ENCODE measurements at places on chromosomes 12 and 14.

GRCh38 chr12:105485921-105486320, 155.4 kb downstream of the C12orf75 start:
- DNase-seq, result no peak

GRCh38 chr12:57095440-57095839, 6.5 kb downstream of the NAB2 start:
- DNase-seq, result no peak

DNA sequence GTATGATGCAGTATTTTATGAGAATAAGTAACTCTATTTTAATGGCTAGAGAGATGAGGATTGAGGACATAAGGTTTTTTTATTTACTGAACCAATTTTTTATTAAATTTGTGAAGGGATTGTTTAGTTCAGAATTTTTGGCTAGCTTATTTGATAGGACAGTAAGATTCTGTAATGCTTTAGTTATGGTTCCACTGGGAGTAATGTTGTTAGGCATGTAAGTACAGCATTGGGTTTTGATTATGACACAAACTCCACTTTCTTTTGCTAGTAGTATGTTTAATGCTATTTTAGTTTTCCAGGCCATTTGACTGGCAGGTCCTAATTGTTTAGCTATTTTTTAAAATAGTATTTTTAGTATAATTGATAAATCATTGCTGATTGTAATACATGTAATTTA, 33.8 kb upstream of the LRRC10 start:
- no peak for DNase-seq

- DNase-seq, result no peak
Measured at GRCh38 chr12:39581592-39581991, 38.0 kb downstream of the ABCD2 start.

DNA sequence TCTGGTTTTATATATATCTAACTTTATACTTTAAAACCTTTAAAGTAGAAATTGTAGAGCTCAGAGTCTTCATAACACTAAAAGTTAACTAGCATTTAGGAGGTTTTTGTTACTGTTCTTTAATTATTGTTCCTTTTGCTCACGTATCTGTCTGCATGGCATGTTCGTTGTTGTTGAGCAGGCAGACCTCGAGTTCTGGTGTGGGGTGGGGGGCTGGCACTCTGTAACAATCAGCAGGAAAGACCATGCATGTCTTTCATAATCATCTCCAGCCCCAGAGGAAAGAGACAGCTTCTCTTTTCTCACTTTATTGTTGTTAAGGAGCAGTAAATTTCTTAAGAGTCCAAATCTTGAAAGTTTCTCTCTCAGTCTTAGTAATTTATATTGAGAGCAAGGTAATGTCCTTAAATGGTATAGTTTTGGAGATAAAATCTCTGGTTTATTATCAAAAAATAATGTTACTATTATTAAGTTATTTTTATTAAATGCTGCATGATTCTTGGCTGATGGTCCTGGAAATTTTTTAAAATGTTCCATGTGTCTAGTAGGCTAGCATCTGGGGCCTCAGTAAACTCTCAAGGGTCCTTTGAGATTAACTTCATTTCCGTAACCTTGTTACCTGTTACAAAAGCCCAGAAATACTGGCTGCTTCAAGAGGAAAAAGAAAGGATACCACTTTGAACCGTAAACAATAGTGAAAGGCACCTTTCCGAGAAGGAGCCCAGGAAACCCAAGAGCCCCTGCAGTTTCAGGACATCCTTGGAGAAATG, 30.3 kb downstream of the CKB start:
- DNase-seq, result no peak

GRCh38 chr14:104530646-104531045, 48.9 kb upstream of the C14orf180 start:
- DNase-seq, result no peak

GRCh38 chr14:101781240-101782061, 19.9 kb downstream of the PPP2R5C start:
- peak; percentile 50 for DNase-seq

- no peak for DNase-seq
Measured at GRCh38 chr12:50787618-50788017, 23.7 kb downstream of the ATF1 start.

GRCh38 chr14:63523735-63524426, 19.3 kb downstream of the PPP2R5E start:
- no peak for DNase-seq

GRCh38 chr12:3753544-3754284, 805 bp upstream of the CRACR2A start:
- DNase-seq, result peak; percentile 55

GRCh38 chr14:38107216-38107631, 100.5 kb upstream of the SSTR1 start:
- no peak for DNase-seq

DNA sequence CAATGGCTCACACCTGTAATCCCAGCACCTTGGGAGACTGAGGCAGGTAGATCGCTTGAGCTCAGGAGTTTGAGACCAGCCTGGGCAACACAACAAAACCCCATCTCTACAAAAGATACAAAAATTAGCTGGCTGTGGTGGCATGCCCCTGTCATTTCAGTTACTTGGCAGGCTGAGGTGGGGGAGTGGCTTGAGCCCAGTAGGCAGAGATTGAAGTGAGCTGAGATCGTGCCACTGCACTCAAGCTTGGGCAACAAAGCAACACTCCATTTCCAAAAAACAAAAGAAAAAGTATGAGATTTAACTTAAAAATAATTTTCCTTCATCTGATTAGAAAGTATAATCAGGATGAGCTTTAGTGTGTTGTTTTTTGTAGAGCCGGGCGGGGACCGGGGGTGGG, 47.9 kb upstream of the BCAT1 start:
- DNase-seq, result no peak

- no peak for DNase-seq
Measured at GRCh38 chr12:100688451-100688864, 106.1 kb upstream of the ANO4 start.

- no peak for DNase-seq
Measured at GRCh38 chr12:101298426-101298825, 18.5 kb downstream of the UTP20 start.

- no peak for DNase-seq
Measured at GRCh38 chr12:100842156-100842555, 47.6 kb downstream of the ANO4 start.

- DNase-seq, result no peak
Measured at GRCh38 chr12:107091381-107091780, 2.0 kb downstream of the CRY1 start.

GRCh38 chr12:105955976-105956375, 182.8 kb downstream of the NUAK1 start:
- DNase-seq, result no peak

- DNase-seq, result no peak
Measured at GRCh38 chr12:108390495-108391203, 51.5 kb upstream of the CMKLR1 start.

DNA sequence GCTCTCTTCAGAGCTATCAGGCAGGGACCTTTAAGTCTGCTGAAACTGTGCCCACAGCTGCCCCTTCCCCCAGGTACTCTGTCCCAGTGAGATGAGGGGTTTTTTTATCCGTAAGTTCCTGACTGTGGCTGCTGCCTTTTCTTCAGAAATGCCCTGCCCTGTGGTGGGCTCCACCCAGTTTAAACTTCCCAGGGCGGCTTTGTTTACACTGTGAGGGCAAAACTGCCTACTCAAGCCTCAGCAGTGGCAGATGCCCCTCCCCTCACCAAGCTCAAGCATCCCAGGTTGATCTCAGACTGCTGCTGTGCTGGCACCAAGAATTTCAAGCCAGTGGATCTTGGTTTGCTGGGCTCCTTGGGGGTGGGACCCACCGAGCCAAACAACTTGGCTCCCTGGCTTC, 46.9 kb upstream of the SLC16A7 start:
- no peak for DNase-seq

DNA sequence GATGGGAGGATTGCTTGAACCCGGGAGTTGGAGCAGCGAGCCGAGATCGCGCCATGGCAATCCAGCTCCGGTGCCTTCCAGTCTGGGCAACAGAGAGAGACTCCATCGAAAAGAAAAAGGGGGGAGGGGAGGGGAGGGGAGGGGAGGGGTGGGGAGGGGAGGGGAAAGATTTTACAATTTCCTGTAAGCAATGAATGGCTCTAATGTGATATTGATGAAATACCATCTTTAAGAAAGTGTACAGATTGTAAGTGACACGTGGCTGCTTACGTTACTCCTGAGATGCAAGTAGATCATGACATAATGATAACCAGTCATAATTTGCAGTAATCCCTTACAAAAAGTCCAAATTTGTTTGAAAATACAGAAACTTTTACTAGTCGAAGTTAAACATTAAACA, 1.4 kb downstream of the SLC25A21 start:
- no peak for DNase-seq

DNA sequence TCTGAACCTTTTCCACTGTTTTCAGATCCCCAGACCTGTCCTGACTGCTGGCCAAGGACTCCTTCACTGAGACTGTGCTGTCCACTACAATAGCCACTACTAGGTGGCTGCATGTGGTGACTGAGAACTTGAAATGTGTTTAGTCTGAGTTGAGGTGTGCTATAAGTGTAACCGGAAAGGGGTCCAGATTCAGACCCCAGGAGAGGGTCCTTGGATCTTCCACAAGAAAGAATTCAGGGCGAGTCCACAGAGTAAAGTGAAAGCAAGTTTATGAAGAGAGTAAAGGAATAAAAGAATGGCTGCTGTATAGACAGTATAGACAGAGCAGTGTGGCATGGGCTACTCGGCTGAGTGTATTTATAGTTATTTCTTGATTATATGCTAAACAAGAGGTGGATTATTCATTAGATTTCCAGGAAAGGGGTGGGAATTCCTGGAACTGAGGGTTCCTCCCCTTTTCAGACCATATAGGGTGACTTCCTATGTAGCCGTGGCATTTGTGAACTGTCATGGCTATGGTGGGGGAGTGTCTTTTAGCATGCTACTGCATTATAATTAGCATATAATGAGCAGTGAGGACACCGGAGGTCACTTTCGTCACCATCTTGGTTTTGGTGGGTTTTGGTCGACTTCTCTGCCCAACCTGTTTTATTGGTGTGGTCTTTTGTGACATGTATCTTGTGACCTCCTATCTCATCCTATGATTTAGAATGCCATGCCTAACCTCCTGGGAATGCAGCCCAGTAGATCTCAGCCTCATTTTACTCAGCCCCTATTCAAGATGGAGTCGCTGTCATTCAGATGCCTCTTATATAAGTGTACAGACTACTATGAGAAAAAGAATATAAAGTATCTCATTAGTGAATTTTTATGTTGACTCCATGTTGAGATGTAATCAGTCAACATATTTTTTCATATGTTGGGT, 70.0 kb upstream of the SRSF5 start:
- no peak for DNase-seq

- no peak for DNase-seq
Measured at GRCh38 chr14:51576117-51576430, 75.6 kb upstream of the FRMD6 start.

GRCh38 chr12:72522411-72522810, 250.2 kb downstream of the TRHDE start:
- DNase-seq, result no peak

GRCh38 chr12:52993558-52993869, 12.7 kb upstream of the EIF4B start:
- DNase-seq, result no peak
